Thymus (tissue), 14 donors: ENCODE measurements at places on chromosomes 11 and 22. TPM values are rescaled to one million over a fixed set of nuclear protein-coding genes. Genes with fewer than 3 reads are reported as not detected.

Gene C1QTNF4
- 1.3 TPM for total RNA-seq

DNA sequence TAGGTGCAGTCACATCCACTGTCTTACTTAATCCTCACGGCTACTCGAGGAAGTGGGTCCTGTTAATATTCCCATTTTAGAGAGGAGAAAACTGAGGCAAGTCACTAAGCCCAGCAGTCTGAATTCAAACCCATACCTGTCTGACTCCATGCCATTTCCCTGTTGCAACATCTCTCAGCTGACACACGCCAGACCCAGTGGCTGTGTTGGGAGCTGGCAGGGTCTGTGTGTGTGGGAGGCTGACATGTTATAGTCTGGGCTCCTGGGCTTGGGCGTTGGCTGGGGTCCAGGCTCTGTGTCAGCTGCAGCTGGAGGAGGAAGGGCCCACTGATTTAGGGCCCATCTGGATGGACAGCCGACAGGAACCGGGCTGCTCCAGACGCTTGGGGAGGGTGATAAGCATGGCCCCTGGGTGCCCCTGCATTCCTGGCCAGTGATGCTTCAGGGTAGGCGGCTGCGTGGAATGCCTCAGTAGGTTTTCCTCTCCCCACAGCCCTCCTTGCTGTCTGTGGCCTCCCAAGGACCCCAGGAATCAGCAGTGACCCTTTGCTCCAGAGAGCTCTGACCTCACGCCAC, 562.5 kb downstream of the MN1 start:
- H3K36me3 ChIP-seq = no peaks in the 10 kb centered on the region
- DNase-seq = no peak
- H3K27me3 ChIP-seq = no peaks in the 10 kb centered on the region
- no peak overlapping the region for H3K4me3 ChIP-seq
- H3K27ac ChIP-seq = no peak overlapping the region

Gene OR8H2
- not detected for total RNA-seq

DNA sequence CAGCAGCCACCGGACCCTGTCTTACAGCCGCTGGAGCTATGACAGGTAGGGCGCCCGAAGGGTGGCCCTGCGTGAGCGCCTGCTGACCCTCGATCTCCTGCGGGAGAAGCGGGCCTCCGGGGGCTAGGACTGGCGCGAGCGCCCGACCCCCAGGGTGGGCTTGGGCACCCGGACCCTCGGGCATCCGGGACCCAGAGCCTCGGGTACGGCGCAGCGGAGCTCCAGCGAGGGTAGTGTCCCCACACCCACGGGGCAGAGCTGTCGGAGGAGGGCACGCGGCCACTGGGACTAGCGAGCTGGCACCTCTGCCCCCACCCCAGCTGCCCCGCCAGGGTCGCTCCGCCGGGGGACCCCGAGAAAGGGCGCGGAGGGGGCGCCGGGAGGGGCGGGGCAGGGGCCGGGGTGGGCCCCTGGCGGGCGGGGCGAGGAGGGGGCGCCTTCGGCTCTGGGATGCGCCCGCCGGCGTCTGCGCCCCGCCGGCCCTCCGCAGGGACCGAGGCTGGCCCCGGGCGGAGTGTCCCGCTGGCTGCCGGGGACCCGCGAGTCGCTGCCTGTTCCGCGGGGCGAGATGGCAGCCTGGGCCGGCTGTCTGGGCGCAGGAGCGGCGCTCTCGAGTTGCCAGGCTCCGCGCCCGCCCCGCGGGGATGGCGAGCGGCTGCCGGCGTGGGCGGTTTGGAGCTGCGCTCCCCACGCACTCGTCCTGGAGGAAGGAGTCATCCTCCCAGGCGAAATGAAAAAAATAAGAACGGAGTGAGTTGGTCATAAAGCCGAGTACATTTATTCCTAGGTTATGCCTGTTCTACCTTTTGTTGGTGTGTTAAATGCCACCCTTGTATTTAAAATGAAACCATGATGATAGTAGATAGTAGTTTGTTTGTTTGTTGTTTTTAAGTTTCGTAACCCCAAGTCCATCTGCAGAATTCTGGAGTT, 32.4 kb downstream of the EIF3F start:
- no peak overlapping the region for H3K27ac ChIP-seq
- no peaks in the 10 kb centered on the region for H3K4me1 ChIP-seq
- peak overlapping the region; percentile 43 for H3K4me3 ChIP-seq
- no peaks in the 10 kb centered on the region for H3K36me3 ChIP-seq
- peaks cover 69% of the 10 kb centered on the region for H3K27me3 ChIP-seq
- DNase-seq = no peak

DNA sequence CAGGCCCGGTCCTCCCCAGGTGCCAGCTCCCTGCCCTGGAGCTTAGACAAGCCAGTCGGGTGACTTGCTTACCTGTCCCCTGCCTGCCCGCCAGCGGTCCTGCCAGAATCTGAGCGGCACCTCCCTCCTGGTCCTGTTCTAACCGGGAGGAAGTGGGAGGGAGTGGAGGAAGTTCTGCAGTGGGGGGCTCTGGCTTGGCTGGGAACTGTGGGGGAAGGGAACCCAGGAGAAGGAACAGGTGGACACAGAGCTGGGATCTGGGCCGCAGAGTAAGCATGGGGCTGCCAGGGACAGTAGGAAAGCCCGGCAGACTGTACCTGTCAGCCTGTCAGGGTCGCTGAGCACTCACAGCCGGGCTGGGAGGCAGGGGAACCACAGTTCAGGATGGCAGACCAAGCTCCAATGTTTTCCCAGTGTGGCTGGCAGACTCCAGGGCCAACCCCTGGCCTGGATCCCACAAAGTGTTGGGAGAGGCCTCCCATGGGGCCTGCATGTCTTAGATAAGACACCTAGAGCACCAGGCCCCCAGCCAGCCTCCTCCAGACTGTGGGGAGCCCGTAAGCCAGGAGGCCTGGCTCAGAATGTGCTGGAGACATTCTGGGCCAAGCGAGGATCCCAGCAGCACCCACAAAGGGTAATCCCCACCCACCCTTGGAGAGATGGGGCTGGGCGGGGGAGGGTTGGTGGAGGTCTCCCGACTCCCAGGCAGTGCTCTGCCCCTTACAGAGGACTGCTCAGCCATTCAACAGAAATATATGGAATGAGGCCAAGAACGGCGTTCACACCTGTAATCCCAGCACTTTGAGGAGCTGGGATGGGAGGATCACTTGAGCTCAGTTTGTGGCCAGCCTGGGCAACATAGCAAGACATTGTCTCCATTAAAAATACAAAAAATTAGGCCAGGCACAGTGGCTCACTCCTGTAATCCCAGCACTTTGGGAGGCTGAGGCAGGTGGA, 2.3 kb downstream of the CYB5R3 start:
- peaks cover 3% of the 10 kb centered on the region for H3K36me3 ChIP-seq
- no peak for DNase-seq
- no peak overlapping the region for H3K27ac ChIP-seq
- peaks cover 62% of the 10 kb centered on the region for H3K4me1 ChIP-seq
- H3K4me3 ChIP-seq = no peak overlapping the region
- no peaks in the 10 kb centered on the region for H3K27me3 ChIP-seq

Gene INS
- 0.42 TPM for total RNA-seq

Gene LYVE1
- 4.1 TPM for total RNA-seq

DNA sequence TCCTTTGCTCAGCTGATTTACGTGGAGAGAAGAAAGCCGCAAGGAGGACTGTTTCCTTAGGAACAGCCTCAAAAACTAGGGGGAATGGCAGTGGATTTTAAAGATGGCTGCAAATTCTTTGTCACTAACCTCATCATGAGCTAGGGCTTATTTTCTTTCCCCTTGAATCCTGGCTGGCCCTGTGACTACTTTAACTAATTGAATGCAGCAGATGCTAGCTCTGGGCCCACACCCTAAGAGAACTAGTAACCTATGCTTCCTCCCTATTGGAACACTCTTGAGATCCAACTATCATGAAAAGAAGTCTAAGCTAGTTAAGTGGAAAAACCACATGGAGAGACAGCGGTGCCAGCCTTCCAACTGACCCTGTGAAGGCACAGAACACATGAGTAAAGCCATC, 421.3 kb upstream of the NARS2 start:
- no peaks in the 10 kb centered on the region for H3K4me1 ChIP-seq
- no peaks in the 10 kb centered on the region for H3K36me3 ChIP-seq

DNA sequence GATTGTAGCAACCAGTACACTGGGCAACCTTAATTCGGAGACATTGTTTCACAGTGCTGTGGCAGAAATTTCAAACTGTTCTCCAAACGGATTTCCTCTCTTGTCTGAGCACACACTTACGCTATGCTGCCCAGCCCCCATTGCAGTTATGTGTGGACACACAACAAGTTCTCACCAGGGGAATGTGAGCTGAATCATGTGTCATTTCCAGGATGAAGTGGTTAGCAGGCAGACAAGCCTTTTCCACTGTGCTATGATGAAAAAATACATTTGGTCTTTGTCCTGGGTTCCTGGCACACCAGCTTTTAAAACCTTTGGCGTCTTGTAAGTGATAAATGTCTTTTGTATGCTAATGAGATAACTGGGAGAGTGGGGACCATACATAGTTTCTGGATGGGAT, 46.9 kb upstream of the SYT9 start:
- no peak overlapping the region for H3K4me3 ChIP-seq
- no peaks in the 10 kb centered on the region for H3K36me3 ChIP-seq
- H3K27me3 ChIP-seq = no peaks in the 10 kb centered on the region
- H3K27ac ChIP-seq = no peak overlapping the region

DNA sequence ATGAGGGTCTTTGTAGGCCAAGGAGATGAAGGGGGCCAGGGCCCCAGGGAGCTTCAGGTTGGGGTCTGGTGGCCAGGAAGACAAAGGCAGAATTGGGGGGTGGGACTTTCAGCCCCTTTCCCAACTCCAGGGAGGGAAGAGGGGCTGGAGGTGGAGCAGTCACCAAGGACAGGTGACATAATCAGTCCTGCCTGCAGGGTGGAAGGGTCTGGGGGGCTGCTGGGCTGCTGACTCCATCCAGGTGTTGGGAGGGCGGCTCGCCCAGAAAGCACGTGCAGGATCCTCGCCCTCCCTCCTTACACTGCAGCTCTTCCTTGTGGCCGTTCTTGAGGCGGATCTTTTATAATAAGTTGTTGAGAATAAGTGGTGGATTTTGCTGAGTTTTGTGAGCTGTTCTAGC, 1491.1 kb downstream of the TBC1D22A start:
- no peak for DNase-seq
- H3K27ac ChIP-seq = no peak overlapping the region
- H3K4me3 ChIP-seq = no peak overlapping the region
- H3K36me3 ChIP-seq = no peaks in the 10 kb centered on the region

DNA sequence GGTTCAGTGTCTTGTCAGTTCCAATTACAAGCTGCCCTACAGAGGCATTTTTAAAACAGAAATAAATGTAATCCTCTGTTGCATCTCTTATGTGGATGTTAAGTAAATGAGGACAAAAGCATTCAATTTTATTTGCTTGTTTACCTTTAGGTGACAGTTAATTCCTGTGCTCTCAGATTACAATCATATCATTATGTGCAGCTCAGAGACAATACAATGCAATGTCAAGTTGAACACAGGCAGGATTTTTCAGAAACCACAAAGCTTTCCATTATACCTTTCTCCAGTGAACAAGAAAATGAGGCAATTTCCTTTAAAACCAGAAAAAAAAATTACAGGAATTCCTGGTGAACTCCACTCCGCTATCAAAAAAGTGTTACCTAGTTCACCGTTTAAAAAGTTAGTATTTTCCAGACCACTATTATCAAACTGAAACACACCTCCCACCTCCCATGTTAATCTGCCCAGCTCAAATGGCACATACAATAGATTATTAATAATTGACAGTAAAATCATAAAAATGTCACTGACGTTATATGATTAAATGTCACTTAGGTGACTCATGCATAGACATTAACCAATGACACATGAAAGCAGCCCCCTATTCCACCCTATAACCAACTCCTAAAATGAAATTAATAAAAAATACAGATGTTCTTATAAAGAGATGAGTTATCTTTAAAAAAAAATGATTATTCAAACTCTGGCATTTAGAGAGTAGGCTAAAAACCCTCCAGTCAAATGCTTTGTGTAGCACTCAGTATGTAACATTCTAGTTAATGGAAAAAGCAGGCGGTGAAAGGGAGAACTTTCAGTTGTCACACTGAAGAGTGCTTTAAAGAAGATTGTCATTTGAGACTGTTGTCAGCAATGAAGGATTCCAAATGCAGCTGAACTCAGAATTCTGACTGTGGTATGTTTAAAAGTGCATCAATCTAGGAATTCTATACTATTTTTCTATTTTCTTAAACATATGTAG, 98.6 kb downstream of the MUC15 start:
- H3K4me3 ChIP-seq = no peak overlapping the region
- H3K4me1 ChIP-seq = no peaks in the 10 kb centered on the region
- H3K27ac ChIP-seq = no peak overlapping the region
- DNase-seq = no peak
- no peaks in the 10 kb centered on the region for H3K36me3 ChIP-seq

Gene MRGPRX3
- total RNA-seq = not detected

Gene TPST2
- 17.0 TPM for total RNA-seq

Gene FAM180B
- total RNA-seq = not detected

DNA sequence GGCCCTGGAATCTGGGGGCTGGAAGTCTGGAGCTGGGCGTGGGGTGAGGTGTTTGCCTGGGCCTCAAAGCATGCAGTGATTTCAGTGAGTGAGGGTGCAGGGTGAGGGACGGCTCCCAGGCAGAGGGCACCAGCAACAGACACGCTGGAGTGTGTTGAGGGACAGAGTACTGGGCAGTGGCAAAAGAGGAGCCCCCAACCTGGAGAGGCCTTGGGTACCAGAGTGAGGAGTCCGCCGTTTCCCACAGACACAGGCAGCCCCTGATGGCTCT, 12.0 kb upstream of the TBC1D22A start:
- peaks cover 26% of the 10 kb centered on the region for H3K4me1 ChIP-seq
- no peak overlapping the region for H3K27ac ChIP-seq
- no peak overlapping the region for H3K4me3 ChIP-seq
- H3K27me3 ChIP-seq = peaks cover 2% of the 10 kb centered on the region
- H3K36me3 ChIP-seq = no peaks in the 10 kb centered on the region

GRCh38 chr11:28739489-28740280, 631.5 kb downstream of the METTL15 start:
- H3K36me3 ChIP-seq = no peaks in the 10 kb centered on the region
- no peak for DNase-seq
- H3K4me1 ChIP-seq = no peaks in the 10 kb centered on the region
- no peak overlapping the region for H3K27ac ChIP-seq
- no peak overlapping the region for H3K4me3 ChIP-seq

- H3K4me1 ChIP-seq = peaks cover 20% of the 10 kb centered on the region
- H3K27me3 ChIP-seq = no peaks in the 10 kb centered on the region
- no peak overlapping the region for H3K4me3 ChIP-seq
- DNase-seq = no peak
- peaks cover 54% of the 10 kb centered on the region for H3K36me3 ChIP-seq
- H3K27ac ChIP-seq = no peak overlapping the region
Measured at GRCh38 chr11:78224906-78225420, 36.2 kb downstream of the USP35 start.

Gene ANKK1
- total RNA-seq = 0.14 TPM

Gene TIMM10B
- total RNA-seq = 18.7 TPM

Gene APBB1
- total RNA-seq = 47.0 TPM

- no peaks in the 10 kb centered on the region for H3K36me3 ChIP-seq
- no peaks in the 10 kb centered on the region for H3K27me3 ChIP-seq
- H3K4me1 ChIP-seq = peaks cover 63% of the 10 kb centered on the region
Measured at GRCh38 chr22:22244316-22245250, at the start of gene VPREB1. TSS of gene VPREB1 (plus strand) at chr22:22244786. CDS start at chr22:22244814, 28 bp downstream.
